NCI-H1930 (cell line): ENCODE measurements at places on chromosomes 16 and 17.

DNA sequence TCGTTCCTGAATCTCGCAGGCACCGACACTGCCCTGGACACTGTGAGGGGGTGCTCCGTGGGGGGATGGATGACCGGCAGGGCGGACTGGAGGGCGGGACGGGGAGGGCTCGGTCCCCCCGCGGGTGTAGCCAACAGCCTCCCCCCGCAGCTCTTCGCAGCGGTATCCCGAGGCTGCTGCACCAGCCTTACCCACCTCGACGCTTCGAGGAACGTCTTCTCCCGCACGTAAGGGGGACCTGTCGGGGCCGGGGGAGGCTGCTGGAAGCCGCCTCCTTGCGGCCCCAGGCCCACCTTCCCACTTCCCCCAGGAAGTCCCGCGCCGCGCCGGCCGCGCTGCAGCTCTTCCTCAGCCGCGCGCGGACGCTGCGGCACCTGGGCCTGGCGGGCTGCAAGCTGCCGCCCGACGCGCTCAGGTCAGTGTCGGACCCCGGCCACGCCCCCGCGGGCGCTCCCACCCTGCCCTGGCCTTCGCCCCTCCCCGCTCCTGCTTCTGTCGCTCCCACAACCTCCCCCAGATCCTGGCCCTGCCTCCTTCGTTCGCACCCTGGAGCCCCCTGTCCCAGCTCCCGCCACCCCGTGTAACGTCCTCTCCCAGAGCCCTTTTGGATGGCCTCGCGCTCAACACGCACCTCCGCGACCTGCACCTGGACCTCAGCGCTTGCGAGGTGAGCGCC is 3.3 kb downstream of the CARMIL2 start:
- DNase-seq, result no peak

DNA sequence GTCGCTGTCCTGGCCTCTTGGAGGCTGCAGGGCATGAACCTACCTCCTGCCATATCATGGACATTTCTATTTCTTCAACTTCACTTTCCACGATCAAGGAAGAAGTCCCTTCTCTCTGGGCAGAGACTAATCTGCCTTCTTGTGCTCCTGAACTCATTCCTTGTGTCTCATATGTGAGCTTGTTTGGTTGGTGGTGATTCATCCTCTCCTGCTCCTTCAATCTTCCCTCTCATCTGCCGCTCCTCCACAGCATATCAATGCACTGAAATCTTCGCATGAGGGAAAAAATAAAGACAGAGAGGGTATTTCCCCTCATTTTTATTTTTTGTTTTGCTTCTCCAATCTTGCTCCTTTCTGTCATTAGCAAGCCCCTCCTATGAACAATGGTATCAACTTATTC is 571.7 kb upstream of the GOT2 start:
- no peak for DNase-seq

DNA sequence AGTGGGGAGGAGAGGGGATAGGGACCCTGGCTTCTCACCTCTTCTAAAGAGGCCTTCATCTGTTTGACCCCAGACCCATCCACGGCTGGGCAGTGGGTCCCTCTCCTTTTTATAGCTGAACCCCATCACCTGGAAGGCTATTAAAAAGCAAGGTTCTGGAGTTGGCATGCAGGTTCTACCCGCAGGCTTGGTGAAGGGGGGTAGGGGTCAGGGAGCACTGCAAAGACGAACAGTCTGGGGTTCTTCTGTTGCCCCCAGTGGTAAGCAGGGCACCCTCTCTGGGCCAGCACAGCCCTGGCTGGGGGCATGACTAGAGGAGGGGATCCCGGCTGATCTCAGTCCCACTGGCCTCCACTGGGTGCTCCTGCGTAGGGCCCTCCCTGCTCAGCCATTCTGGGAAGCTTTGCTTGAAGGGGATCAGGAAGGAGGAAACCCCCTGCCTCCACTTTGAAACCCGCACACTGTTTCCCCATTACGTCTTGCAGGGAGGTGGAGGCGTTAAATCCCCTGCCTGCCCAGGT is 13.6 kb downstream of the CMIP start:
- DNase-seq, result no peak

GRCh38 chr17:48004983-48005382 is 32.6 kb downstream of the COPZ2 start:
- no peak for DNase-seq

- DNase-seq, result no peak
These were observed 1.2 kb upstream of the ZKSCAN2 start for GRCh38 chr16:25258861-25259179.

GRCh38 chr16:86549076-86549892 is 5.8 kb downstream of the MTHFSD start:
- no peak for DNase-seq

GRCh38 chr17:3669548-3669947 is 936 bp downstream of the EMC6 start:
- no peak for DNase-seq

GRCh38 chr17:58345500-58345899 is 6.5 kb downstream of the SUPT4H1 start:
- no peak for DNase-seq

DNA sequence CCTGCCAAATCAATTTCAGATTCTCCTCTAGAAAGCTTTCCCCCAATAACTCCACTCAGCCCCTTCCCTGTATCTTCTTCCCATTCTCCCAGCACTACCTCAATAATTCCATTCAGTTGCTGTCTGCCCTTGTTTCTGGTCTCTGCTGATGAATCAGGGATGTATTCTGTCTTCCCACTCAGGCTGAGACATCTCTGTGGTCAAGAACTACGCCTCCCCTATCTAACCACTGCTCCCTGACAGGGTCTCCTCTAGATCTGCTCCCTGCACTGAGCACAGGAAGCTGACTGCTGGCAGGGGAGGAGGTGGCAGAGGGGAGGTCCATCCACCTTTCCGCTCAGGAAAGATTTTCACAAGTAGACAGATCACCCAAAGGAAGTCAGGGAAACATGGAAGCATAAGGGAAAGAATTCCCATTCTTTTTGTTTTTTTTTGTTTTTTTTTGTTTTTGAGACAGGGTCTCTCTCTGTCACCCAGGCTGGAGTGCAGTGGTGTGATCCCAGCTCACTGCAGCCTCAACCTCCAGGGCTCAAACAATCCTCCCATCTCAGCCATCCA is 16.9 kb upstream of the SP2 start:
- DNase-seq, result no peak

DNA sequence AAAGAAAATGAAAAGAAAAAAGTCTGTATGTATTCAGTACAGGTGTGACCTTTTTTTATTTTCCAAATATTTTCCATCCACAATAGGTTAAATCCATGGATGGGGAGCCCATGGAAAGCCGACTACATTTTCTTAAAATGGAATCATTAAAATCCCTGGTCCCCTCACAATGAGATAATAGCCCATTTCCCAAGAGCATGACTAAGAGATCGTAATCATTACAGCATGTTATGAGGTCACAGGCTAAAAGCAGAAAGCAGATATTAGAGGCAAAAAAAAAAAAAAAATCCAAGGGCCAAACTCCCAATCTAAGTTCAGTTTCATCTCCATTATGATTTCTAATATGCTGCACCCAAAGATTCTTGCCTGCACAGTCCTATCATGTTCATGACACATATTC is 44.7 kb downstream of the CYTH1 start:
- no peak for DNase-seq

GRCh38 chr17:32276171-32276601 is 10.6 kb downstream of the RHBDL3 start:
- no peak for DNase-seq

DNA sequence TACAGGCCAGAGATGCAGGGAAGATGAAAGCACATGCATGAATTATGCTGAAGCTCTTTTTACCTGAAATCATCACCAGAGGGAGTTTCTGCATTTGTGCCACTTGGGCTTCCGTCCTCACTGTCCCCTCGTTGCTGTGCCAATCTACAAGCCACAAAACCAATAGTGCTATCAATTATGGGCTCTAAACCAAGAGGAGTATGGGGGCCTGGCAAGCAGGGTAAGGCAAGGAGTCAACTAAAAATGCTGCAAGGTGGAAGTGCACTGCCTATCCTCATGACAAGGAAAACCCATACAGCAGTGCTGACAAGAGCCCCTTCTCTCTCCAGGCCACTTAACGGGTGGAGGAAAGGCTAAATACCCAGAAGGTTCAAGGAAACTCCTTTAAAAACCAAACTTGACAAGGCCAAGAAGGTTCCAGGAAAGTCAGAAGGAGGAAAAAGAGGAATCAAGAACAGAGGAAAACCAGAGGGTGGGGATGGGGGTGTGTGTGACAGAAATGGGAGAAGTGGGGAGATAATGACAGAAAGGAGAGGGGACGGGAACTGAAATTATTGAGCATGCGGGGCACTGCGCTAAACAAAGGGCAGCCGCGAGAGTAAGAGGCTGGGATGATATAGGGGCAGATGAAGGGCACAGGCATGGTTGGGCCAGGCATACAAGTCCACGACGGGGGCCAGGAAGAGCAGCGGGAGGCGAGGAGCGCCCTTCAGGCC is 674 bp downstream of the C17orf75 start:
- DNase-seq, result no peak

DNA sequence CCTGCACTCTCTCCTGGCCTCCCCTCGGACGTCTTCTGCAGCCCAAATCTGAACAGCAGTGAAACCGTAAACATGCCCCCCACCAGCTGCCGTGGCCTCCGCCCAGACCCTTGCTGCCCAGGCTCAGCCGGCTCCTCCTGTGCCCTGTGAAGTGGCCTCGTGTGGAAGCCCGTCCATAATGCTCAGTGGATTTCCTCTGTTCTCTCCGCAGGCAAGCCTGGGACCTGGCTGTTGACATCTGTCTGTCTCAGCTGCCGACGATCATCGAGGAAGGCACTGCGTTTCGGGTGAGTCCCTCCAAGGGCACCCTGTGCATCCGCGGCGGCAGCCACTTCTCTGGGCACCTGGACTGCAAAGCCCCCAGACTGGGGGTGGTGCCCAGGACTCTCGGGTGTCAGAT is 153.9 kb upstream of the CHMP6 start:
- no peak for DNase-seq

GRCh38 chr17:41518789-41519449 is at the start of gene KRT15:
Gene KRT15, minus strand, starts transcription at chr17:41518890. Its CDS starts 63 bp downstream, at chr17:41518827.
- no peak for DNase-seq

- no peak for DNase-seq
These were observed 71.6 kb downstream of the CDK5R1 start for GRCh38 chr17:32558326-32558955.

GRCh38 chr17:72100470-72100869 is 20.4 kb upstream of the SOX9 start:
- DNase-seq, result no peak

DNA sequence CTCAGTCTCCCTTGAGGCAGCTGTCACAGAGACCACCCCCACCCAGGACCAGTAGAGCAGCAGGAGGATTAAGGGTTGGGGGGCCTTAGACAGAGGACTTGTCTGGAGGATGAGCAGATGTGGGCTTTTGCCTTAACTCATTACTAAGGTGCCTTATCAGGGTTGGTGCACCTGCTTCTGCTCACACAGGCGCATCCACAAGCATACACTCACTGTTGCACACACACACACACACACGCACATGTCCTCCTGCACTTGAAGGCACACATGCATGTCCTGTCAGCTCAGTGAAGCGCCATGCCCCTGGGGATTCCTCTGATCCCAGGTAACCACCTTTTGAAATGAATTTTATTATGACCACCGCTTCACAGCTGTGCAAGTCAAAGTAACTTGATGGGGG is 1.2 kb downstream of the GFAP start:
- DNase-seq, result no peak

- DNase-seq, result no peak
These were observed 105.8 kb downstream of the SNX29 start for GRCh38 chr16:12082226-12082887.
